ENCODE measurements at places on chromosomes 12 and 14. TPM values are rescaled to one million over a fixed set of nuclear protein-coding genes. Genes with fewer than 3 reads are reported as not detected.

DNA sequence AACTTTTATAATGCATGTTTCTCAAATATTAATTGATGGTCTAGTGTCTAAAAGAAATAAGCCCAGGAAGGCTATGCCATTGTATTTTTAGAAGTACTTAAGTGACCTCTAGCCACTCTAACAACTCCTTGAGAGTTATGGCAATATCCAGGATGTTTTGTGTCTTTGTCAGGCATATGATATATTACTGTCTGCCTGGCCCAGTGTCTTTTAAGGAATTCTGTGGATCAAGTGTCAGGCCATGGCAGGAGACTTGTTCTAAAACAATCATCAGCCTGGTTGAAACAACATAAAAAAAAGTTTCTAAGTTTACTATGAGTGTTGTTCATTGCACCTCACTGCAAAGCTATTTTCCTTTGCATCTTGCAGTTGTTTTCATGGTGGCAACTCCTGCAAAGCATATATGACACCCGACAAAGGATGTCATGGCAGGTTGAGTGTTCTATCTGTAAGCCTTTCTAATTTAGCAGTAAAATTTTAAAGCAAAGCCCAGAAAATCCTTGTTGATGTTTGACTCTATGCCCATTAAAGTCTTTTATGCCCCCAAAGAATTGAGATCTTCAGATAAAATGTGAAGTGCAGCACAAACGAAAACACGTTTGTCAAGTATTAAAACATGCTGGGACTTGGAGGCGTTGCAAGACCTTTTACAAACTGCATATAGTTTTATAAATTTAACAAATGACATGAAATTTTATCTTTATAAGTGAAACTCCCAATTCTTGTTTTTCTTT, 89.5 kb upstream of the SLC38A2 start:
- H3K4me3 ChIP-seq = no peak overlapping the region

DNA sequence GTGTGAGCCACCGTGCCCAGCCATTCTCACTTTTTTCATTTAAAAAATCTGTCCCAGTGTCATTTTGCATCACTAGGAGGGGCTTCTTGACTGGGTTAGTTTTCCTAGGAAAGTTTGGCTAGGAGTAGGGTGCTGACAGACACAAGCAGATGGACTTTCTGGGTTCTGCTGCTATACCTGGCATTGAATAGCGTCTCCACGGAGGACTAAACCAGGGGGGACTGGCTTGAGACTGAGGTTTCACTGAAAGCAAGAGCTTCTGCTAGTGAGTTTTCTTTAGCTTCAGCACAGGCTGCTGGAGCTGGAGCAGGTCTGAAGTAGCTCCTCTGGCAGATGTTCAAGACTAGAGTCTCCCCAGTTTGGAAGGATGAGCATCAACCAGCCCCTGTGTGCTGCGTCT, 1.4 kb downstream of the SLC10A1 start:
- no peak for DNase-seq
- no peaks in the 10 kb centered on the region for H3K36me3 ChIP-seq
- no peaks in the 10 kb centered on the region for H3K4me1 ChIP-seq
- H3K27me3 ChIP-seq = no peaks in the 10 kb centered on the region
- no peak overlapping the region for H3K4me3 ChIP-seq

- peaks cover 58% of the 10 kb centered on the region for H3K27me3 ChIP-seq
- H3K4me3 ChIP-seq = no peak overlapping the region
- H3K36me3 ChIP-seq = no peaks in the 10 kb centered on the region
- peaks cover 4% of the 10 kb centered on the region for H3K4me1 ChIP-seq
- no peak overlapping the region for H3K27ac ChIP-seq
- DNase-seq = no peak
Observed at GRCh38 chr14:103282932-103283331, 51.1 kb upstream of the EIF5 start.

DNA sequence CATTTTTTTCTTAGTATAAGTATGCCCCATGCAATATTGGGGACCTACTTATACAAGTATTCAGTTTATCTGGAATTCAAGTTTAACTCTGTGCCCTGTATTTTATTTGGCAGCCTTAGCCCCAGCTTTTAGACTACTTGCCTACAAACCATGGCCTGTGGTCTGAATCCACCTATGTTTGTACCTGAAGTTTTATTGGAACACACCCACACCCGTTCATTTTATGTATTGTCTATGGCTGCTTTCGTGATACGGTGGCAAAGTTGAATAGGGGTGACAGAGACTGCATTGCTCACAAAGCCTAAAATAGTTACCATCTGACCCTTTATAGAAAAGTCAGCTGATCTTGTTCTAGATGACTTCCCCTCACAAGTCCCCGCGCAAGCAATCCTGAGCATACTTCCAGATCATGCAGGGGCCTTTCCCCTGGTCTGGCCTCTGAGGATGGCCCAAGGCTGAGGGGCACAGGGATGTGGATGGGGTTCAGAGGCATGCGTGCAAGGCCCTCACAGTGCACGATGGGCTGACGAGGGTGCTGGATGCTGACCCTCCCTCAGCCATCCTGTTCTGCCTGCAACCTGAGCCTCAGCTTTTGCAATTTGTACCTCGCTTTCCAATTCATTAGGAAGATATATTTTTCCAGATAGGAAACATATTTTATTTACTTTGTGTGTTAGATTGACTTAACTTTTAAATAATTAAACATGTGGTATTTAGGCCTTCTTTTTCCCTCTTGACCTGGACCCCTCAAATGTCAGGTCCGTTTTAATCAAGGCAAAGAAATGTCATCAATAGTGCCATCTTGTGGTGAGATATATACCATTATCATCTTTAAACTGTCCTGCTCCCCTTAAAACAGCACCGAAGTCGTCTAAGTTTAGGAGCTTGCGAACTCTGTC, 527.3 kb upstream of the CCDC196 start:
- no peaks in the 10 kb centered on the region for H3K36me3 ChIP-seq
- DNase-seq = no peak
- H3K4me3 ChIP-seq = no peak overlapping the region
- H3K27ac ChIP-seq = no peak overlapping the region

C12orf56 gene
- total RNA-seq = 0.33 TPM

GRCh38 chr14:24665440-24665991, 31.5 kb upstream of the GZMB start:
- no peaks in the 10 kb centered on the region for H3K36me3 ChIP-seq
- H3K27ac ChIP-seq = peak overlapping the region; percentile 7
- H3K4me3 ChIP-seq = no peak overlapping the region
- no peak for DNase-seq
- H3K27me3 ChIP-seq = no peaks in the 10 kb centered on the region
- H3K4me1 ChIP-seq = peaks cover 10% of the 10 kb centered on the region

DNA sequence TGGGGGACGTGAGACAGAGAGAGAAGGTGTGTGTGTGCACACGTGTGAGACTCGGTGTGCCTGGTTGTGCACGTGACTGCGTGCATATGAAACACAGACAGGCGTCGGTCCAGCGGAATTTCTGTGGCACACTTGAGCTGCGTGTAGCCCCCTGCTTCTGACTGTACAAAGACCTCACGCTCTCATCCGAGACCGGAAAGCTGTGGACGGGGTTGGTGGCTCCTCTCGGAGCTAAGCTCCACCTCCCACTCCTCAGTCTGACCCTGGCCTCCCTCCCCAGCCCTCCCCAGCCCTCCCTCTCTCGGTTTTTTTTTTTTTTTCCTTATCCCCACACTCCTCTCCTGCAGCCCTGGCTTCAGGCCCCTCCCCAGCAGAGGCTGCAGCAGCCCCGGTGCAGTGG, 8.3 kb upstream of the C14orf180 start:
- H3K36me3 ChIP-seq = no peaks in the 10 kb centered on the region
- no peak overlapping the region for H3K4me3 ChIP-seq
- H3K4me1 ChIP-seq = no peaks in the 10 kb centered on the region
- no peak for DNase-seq
- H3K27me3 ChIP-seq = peaks cover 36% of the 10 kb centered on the region

KLRC1 gene
- 2.9 TPM for total RNA-seq

- no peak overlapping the region for H3K4me3 ChIP-seq
- H3K36me3 ChIP-seq = no peaks in the 10 kb centered on the region
- H3K4me1 ChIP-seq = no peaks in the 10 kb centered on the region
- no peak for DNase-seq
- H3K27ac ChIP-seq = no peak overlapping the region
Observed at GRCh38 chr14:53022593-53022992, 71.7 kb upstream of the FERMT2 start.

DNA sequence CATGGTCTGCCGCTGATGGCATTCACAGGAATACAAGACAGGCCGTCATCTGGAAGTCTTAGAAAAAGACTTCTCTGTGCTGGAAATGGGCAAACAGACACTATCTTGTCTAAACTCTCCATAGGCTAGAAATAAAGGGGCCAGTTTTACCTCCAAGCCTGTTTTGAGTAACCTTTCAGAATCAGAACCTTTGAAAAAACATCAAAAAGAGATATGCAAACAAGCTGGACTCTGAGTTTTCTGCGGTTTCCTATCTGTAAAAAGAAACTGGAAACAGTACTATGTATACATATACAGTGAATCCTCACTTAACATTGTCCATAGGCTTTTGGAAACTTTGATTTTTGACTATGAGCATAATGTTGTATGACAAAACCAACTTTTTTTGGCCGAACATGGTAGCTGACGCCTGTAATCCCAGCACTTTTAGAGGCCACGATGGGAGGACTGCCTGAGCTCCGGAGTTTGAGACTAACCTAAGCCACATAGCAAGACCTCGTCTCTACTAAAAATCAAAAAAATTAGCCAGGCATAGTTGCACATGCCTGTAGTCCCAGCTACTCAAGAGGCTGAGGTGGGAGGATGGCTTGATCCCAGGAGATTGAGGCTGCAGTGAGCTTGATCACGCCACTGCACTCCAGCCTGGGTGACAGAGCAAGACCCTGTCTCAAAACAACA, 92.9 kb upstream of the MAX start:
- no peaks in the 10 kb centered on the region for H3K4me1 ChIP-seq
- no peaks in the 10 kb centered on the region for H3K27me3 ChIP-seq
- H3K4me3 ChIP-seq = no peak overlapping the region
- H3K27ac ChIP-seq = no peak overlapping the region
- DNase-seq = no peak
- H3K36me3 ChIP-seq = no peaks in the 10 kb centered on the region

GCN1 gene
- 171 TPM for total RNA-seq

DNA sequence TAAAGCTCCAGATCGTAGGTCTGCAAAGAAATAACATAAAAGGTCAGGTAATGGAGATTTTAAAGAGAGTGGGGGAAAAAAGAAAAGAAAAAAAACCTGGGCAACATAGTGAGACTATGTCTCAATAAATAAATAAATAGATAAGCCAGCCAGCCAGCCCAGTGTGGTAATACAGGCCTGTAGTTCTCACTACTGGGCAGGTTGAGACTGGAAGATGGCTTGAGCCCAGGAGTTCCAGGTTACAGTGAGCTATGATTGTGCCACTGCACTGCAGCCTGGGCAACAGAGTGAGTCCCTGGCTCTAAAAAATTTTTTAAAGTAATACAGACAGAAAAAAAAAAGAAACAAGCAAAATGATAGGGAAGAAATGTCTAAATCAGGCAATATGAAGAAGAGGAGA, 43.2 kb upstream of the BBS10 start:
- no peak overlapping the region for H3K4me3 ChIP-seq
- H3K27ac ChIP-seq = no peak overlapping the region
- H3K27me3 ChIP-seq = no peaks in the 10 kb centered on the region
- H3K4me1 ChIP-seq = no peaks in the 10 kb centered on the region
- no peak for DNase-seq
- H3K36me3 ChIP-seq = peaks cover 46% of the 10 kb centered on the region

DNA sequence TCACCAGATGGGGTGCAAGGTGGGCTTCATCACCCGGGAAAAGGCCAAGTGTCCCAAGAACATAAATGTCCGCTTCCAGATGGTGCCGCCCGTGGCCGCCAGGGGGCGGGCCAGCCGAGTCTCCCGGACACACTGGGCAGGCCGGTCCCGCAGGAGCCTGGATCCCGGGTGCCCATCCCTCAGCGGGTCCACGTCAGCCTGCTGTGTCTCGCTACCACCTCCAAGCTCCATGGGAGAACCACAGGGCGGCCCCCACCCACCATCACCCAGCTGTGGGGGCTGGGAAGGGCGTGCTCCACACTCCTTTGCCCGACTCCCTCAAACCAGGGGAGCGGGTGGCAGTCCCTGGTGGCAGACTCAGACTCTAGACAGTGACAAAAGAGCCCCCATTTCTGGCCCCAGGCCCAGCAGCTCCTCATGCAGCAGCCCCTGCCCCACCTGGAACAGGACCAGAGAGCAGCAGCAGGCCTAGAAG, 22.0 kb upstream of the NUDT14 start:
- DNase-seq = peak; percentile 30
- H3K27ac ChIP-seq = no peak overlapping the region
- H3K36me3 ChIP-seq = no peaks in the 10 kb centered on the region
- H3K4me1 ChIP-seq = peaks cover 33% of the 10 kb centered on the region
- H3K4me3 ChIP-seq = no peak overlapping the region
- peaks cover 1% of the 10 kb centered on the region for H3K27me3 ChIP-seq

PAX9 gene
- not detected for total RNA-seq

GDF11 gene
- total RNA-seq = 7.5 TPM

GRCh38 chr12:107503129-107503855, 182.3 kb upstream of the PWP1 start:
- H3K4me3 ChIP-seq = no peak overlapping the region
- no peaks in the 10 kb centered on the region for H3K36me3 ChIP-seq
- no peak overlapping the region for H3K27ac ChIP-seq
- DNase-seq = no peak
- H3K4me1 ChIP-seq = no peaks in the 10 kb centered on the region
- no peaks in the 10 kb centered on the region for H3K27me3 ChIP-seq

DNA sequence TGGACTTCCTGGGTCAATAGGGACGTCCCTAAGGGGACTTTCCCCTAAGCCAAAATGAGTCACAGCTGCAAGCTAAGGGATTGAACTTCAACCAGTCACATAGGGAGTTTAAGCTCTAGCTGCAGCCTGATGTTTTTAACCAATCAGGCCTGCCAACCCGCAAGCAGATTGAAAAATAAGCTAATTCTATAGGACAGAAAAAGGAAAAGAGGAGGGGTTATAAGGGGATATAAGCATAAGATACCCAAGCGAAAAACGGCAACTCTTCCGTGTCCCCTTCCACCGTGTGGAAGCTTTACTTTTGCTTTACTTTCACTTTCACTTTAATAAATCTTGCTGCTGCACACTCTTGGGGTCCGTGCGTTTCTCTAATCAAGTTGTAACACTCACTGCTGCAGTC, 24.4 kb downstream of the ATP23 start:
- no peaks in the 10 kb centered on the region for H3K36me3 ChIP-seq
- no peak overlapping the region for H3K27ac ChIP-seq
- DNase-seq = no peak
- H3K27me3 ChIP-seq = no peaks in the 10 kb centered on the region
- H3K4me1 ChIP-seq = no peaks in the 10 kb centered on the region

DNA sequence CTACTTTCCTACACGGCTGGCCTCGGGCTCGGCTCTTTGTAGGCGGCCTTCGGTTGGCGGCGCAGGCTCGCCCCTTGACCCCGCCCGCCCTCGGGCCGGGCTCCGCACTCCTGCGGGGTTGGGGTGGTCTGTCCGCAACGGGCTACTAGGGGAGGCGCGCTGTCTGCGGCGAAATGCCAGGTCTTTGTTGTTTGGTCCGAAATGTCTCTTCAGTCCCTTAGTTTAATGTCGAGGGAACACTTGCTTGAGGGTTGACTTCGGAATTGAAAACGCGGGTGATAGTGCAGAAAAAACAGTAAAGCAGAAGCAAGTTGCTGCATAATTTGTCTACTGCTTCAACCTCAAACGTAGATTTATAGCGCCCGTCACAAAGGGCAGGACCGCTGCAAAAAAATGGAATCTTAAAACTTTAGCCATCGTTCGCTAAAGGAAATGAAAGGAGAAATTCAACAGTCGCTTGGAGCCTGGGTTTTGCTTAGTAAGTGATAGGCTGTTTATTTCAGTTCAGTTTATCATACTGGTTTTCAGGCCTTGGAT, 390 bp downstream of the JKAMP start:
- peak overlapping the region; percentile 73 for H3K4me3 ChIP-seq
- peaks cover 20% of the 10 kb centered on the region for H3K4me1 ChIP-seq
- H3K36me3 ChIP-seq = no peaks in the 10 kb centered on the region
- no peak for DNase-seq

Measured in T-cell (primary cell).